ENCODE measurements at places on chromosomes 3 and 15. TPM values are rescaled to one million over a fixed set of nuclear protein-coding genes. Genes with fewer than 3 reads are reported as not detected.

The CHRFAM7A gene
- 0.95 TPM for total RNA-seq

- DNase-seq, result no peak
Measured at GRCh38 chr15:41256577-41257038, 25.5 kb downstream of the CHP1 start.

DNA sequence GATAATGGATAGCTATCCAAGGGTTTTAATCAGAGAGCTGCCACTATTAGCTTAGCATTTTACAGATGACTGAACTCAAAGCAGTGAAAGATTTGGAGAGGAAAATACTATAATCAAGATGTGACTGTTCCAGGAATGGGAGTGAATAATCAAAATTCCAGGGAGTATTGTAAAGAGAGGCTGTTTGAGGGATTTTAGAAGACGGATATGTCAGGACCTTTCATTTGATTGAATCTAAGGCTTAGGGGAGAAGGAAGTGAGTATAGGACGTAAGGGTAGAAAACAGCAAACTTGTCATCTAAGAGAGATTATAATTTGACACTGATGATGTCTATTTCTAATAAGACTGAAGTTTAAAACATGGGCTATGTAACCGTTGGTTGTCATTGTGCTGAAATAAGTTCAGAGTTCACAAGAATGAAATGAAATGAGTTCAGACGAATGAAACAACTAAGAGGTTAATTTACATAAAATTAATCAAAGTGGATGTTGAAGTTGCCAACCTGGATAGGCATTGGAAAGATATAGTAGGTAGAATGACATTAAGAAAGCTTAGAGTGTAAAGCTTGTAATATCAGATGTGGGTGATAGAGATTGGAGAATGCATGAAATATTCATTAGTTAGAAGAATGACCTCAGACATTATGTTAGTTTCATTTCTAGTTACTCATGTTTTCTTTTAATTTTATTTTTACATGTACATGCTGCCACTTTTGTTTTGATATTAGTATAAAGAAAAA, 842.8 kb downstream of the SI start:
- DNase-seq, result no peak

The C3orf70 gene
- total RNA-seq, result not detected

DNA sequence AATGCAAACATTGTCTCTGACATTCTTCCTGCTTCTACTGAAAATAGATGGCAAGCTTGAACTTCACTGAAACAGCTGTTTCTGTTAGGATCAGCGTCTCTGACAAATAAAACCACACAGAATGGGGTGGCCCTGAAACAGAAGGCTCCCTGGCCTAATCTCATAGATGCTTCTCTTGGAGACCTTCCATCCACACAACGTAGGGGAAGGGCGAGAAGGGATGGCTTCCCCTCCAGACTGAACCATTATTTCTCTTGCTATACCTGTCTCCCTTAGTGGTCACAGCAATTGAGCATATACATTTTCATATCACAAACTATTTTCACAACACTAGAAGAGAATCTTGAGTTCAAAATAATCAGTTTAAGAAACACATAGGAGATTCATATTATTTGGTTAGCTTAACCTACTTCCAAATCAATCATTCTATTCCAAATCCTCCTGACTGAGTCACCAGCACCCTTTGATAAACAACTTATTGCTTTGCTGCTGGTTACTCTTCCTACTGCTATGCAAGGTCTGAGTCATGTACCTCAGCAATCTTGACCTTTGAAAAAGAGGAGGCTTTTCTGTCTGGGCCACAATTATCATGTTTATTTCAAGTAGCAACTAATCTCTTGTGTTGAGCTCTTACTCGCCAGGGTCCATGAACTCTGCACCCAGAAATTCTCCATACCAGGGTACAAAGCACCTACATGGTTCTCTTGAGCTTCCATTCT, 45.5 kb downstream of the CBLB start:
- no peak for DNase-seq

- DNase-seq, result no peak
Measured at GRCh38 chr3:14780927-14781507, 37.7 kb upstream of the FGD5 start.

The C3orf20 gene
- total RNA-seq, result 0.16 TPM

GRCh38 chr3:13171704-13172643, 98.7 kb upstream of the IQSEC1 start:
- no peak for DNase-seq

GRCh38 chr3:71805199-71805598, 20.3 kb upstream of the PROK2 start:
- no peak for DNase-seq

GRCh38 chr3:106290304-106290997, 421.6 kb upstream of the CBLB start:
- no peak for DNase-seq

DNA sequence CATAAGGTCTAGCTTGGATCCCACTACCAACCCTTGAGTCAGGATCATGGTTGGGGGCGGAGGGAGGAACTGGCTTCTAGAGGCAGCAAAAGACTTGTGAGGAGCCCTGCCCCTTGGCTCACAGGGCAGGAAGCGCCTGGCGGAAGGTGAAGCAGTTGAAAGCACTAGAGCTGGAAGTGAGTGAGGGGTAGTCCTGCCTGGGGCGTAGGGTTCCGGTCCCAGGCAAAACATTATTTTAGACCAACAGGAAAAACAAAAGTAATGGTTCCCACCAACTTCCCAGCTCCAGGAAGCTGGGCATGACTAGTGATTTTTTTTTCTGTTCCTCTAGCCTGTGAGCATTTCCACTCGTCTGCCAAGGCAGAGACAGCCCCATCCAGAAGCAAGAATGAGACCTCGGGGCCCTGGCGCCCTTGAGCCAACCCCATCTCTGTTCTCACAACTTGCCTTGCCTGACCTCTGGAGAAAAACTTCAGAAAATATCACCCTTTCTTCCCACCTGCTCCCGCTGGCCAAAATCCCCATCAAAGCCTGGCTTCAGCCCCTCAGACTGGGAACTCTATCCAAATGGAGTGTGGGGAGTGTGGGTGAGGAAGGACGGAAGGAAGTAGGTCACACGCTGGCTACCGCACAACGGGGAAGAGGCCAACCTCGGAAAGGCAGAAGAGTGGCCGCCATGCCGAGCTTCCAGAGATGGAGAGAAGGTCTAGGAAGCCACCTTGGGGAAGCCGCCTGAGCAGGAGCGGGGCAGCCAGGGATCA, 57.5 kb downstream of the RBPMS2 start:
- DNase-seq, result no peak

The LAMB2 gene
- not detected for total RNA-seq

GRCh38 chr3:179945569-179945968, 91.2 kb downstream of the PEX5L start:
- no peak for DNase-seq

- no peak for DNase-seq
Measured at GRCh38 chr3:141659821-141660613, 78.1 kb upstream of the RNF7 start.

GRCh38 chr3:152927131-152927530, 92.2 kb downstream of the P2RY1 start:
- no peak for DNase-seq

DNA sequence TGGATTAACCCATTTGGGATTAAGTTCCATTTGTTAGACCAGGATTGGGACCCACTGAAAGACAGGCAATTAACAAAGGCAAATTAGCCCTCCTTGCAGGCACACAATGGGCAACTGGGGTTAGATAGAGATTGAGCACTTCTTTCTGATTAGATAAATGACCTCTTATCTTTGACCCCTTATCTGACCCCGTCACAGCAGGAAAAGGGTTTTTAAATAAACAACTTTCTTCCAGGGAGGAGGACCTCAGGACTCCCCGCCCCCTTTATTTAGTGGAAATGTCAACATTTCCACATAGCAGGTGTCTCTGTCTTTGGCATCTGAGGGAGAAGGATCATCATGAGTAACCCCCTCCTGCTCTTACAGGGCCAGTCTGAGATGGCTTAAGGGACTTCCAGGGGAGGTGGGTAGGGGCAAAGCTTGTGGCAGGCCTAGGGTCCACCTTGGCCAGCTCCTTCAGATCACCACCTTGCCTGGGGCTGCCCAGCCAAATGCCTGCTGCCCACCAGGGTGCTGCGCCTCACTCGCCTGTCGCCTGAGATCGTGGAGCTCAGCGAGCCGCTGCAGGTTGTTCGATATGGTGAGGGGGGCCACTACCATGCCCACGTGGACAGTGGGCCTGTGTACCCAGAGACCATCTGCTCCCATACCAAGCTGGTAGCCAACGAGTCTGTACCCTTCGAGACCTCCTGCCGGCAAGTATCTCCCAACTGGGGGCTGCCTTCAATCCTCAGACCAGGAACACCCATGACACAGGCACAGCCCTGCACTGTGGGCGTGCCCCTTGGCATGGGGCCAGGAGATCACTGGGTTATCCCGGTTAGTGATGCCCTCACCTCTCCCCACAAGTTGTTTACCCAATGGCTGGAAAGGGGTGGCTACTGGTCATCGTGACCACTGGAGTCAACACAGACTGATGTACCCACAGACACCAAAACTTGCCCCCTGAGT, 2.6 kb upstream of the WDR6 start:
- DNase-seq, result no peak

DNA sequence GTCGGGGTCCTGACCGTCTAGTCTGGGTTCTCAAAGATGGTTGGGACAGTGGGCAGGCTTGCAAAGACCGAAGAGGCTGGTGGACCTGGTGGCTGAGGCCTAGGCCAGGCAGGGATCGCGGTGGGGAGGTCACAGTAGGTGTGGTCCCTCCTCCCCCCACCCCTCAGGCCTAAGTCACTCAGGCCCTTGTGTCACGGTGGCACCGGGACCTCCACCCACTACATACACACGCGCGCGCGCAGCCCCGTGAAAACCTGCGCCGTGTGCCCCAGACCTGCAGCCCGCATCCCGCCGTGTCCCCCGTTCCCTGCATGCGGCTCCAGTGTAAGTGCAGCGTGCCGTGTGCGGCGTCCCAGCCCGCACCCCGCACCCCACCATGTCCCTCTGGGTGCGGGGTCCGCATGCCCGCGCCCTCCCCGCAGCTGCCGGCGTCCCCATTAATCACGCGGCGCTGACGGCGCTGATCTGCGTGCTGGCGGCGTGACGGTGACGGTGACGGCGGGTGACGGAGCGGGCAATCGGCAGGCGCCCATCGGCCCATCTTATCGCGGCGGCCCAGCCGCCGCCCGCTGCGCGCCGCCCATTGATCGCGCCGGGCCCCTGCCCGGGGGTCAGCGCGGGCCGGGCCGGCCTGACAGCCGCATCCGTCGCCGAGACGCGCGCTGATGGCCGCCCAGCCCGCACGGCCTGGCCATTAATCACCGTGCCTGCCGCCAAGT, 24.4 kb downstream of the SEC61A1 start:
- DNase-seq, result peak; percentile 51

DNA sequence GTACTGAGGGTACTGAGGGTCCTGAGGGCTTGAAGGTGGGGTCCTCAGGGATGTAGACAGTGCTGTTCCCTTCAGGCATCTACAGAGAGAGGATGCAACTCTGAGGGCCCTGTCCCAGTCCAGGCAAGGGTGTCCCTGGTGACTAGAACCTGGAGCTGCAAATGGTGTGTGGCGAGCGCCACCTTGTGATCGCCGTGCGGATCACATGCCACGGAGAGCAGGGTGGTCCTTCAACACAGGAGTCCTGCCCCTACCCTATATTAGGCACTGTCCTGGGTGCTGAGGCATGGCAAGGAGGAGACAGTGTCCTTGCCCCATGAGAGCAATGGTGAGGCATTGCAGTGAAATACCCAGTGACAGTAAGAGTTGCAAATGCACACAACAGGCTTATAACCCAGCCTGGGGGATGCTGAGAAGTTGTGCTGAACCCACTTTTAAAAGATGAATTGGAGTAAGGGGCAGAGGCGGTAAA, 23.6 kb downstream of the RHCG start:
- DNase-seq, result peak; percentile 62

GRCh38 chr15:36917411-36918267, 182.7 kb downstream of the MEIS2 start:
- DNase-seq, result no peak

GRCh38 chr15:47959617-47960413, 161.0 kb upstream of the SLC24A5 start:
- no peak for DNase-seq

GRCh38 chr3:71650372-71650771, 66.8 kb upstream of the FOXP1 start:
- DNase-seq, result no peak

GRCh38 chr15:24054547-24055245, 367.6 kb upstream of the NDN start:
- no peak for DNase-seq

DNA sequence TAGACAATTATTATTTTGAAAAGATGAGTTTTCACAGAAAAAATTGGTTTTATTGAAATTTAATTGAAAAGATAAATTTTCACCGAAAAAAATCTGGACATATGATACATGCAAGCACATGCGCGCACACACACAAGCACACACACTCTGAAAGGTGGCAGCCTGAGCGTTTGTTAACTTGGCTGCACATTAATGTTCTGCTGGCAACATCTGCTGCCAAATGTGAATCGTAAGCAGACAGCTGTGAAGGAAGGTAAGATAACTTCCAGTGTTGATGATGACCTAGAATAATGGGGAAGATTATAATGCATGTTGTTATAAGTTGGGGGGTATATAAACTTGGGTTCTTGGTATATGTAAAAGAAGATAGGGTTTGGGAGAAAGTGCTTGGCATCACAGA, 18.4 kb upstream of the CMTM7 start:
- DNase-seq, result no peak

- DNase-seq, result no peak
Measured at GRCh38 chr3:156145866-156146265, 25.5 kb downstream of the KCNAB1 start.

DNA sequence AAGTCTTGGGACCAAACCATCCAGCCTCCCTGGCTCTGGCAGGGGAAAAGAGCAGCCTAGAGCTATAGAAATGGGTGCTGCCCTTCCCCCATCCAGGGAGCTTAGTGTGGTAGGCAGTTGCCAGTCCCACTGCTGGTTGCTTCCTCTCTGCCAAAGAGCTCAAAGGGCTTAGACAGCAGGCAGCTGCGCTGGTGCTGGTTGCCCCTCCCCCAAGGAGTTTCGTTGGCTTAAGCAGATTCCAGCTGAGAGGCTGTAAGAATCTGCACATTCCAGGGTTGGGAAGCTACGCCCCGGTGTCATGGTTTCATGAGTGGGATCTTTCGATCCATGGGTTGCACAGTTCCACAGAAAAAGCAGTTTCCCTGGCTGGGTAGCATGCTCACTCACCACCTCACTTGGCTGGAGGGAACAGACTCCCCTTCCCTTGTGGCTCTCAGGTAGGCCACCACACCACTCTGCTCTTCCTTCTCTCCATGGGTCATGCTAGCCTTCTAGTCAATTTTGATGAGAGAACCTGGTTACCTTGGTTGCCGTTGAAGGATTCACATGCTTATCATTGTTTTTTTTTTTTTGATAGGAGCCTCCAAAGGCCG, 195.1 kb downstream of the EPHA6 start:
- DNase-seq, result no peak

DNA sequence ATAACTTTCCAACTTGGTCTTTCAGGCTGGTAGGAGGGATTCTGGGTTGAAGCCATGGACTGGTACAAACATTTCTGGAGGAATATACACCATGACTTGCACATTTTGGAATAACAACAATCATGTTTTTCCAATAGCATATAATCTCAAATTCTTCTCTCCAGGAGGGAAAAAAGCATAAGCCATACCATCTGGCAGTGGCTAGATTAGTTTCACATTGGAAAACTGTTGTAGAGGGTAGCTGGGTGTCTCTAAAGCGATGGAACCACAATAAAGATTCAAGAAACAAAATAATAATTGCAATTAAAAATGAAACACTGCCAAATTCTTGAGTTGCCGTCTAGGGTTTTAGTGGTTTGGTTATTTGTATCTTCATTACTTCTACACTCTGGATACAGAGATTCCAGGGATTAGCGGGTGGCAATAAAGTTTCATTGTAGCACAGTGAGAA, 278.5 kb upstream of the RASGRP1 start:
- no peak for DNase-seq

All from activated B cell treated with CpG ODN at 0.5 μM for 24 hours (primary cell).